Activated CD4-positive, alpha-beta T cell treated with anti-CD3 and anti-CD28 coated beads, Interleukin-2, amount 10 ng/mL, durations not matched to agents 7 days and 5 days (primary cell): ENCODE measurements at places on chromosomes 6 and 20.

- no peak for DNase-seq
These were observed 6.0 kb downstream of the NUS1 start for GRCh38 chr6:117681162-117681741.

- DNase-seq = peak; percentile 16
These were observed 6.9 kb upstream of the CD40 start for GRCh38 chr20:46111028-46111835.

DNA sequence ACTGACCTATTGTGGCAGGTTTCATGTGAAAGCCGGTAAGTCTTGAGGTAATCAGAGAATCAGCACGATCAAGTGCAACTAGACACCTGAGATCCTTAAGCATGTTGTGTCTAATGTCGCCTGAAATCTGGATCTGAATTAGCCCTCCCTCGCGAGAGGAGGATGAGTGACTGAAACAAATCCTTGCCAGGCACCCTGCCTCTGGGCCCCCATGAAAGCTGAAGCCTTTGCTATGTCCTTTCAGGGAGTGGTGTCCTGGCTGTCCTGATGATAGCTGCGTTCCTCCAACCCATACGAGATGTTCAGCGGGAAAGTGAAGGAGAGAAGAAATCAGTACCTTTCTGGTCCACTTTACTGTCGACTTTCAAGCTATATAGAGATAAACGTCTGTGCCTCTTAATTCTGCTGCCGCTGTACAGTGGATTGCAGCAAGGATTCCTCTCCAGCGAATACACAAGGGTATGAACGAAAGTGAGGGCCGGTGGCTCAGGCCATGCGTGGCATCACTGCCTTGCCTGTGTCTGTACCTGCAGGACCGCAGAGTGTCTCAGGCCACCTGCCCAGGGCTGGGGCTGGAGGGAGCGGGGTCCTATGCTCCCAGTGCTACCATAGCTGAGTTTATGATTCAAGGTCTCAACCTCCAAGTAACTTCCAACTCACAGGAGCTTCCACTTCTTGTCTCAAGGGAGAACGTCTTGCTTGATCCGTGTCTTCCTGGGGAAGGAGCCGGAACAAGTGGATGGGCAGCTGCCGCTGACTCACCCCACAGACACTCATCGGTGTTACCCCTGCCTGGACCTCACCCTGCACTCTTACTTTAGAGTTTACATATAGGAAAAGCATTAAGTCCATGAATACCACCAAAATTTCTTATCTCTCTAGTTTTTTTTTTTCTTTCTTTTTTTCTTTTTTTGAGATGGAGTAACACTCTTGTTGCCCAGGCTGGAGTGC is 12.8 kb downstream of the UNC93A start:
- DNase-seq = no peak

DNA sequence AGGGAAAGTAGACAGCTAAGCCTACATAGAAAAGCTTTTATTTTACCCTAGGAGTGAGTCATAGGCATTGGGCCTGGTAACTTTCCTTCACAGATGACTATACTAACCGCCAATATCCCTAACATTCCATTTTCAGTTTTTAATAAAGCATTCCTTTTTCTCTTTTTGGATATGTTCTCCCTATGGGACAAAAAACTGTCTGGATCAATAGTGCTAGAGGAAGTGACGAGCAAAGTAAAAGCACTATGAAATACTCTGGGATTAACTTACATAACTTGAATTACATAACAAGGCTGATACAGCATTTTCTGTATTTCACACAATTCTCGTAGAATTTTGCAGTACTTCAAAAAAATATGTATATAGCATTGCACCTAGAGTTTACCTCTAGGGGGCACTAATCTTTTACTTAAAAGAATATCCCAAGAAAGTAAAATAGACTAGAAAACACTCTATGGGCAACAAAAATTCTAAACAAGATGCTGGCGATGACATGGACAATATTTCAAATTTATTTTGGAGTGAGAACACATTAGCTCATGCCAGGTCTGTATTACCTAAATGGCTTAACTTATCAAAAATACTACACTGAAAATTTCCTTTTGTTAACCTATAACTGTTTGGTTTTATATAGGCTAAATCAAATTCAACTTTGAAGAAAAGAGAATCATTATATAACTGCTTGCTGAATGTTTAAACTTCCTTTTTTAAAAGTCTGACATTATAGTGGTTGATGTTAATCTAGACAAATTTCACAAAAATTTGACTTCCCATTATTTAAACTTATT is 66.3 kb upstream of the DST start:
- no peak for DNase-seq

DNA sequence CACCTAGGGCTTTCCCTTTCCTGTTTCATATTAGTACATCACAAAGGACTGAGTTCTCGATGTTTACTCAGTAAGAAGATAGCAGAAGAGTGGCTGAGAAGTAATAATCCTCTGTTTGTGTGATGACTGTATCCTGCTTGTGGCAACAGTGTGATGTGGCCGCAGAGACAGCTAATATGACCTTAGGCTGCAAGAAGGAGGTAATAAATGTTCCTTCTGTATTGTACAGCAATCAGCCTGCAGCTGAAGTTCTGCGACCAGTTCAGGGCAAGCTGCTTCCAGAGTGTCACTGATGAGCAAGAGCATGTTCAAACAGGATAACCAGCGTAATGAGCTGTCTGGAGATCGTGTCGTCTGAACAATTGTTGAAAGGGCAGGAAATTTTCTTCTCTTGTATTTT is 70.9 kb downstream of the OPN5 start:
- no peak for DNase-seq

DNA sequence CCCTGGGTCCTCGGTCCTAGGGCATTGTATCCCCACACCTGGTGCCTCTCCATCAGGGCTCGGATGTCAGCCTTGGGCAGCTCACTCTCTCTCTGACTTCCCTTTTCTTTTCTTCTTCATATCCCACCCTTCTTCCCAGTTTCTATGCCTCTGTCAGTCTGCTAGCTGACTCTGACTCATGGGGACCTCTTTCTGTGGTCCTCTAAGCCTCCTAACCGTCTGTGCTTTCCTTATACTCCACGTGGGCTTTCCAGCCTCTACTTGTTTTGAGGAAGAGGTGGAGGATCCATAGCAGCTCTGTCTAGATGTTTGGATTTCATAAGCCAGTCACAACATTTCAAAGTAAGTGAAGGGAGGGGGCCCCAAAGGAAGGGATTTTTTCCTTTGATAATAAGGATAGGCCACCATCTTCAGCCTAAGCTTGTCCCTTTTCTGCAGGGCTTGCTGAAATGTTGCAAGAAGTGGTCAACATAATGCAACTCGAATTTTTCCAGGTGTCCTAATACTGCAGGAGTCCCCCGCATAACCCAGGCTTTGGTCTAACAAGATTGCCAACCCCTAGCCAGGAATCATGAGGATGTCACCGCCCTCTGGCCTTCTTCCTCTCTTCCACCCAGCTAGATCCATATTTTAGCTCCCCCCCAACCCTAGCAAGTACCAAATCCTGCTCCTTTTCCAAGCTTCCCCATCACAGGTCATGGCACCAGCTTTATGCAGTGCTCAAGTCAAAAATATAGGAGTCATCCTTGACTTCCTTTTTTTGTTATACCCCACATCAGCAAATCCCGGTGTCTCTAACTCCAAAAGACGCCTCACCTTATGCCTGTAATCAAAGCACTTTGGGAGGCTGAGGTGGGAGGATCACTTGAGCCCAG is 8.7 kb upstream of the PLTP start:
- no peak for DNase-seq

DNA sequence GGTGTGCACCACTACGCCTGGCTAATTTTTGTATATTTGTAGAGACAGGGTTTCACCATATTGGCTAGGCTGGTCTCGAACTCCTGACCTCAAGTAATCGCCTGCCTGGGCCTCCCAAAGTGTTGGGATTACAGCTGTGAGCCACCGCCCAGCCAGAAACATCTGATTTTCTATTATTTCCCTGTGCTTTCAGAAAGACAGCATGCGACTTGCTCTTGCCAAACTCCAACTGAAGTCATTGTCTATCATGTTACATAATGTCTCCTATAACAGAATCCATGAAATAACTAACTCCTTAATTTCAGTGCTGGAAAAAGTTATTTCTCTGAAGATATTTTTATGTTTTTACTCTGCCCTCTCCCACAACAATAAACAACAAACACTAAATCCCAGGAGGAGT is 8.5 kb downstream of the RMND1 start:
- DNase-seq = no peak

- DNase-seq = no peak
These were observed 403.2 kb downstream of the SAMD5 start for GRCh38 chr6:147911686-147912085.

DNA sequence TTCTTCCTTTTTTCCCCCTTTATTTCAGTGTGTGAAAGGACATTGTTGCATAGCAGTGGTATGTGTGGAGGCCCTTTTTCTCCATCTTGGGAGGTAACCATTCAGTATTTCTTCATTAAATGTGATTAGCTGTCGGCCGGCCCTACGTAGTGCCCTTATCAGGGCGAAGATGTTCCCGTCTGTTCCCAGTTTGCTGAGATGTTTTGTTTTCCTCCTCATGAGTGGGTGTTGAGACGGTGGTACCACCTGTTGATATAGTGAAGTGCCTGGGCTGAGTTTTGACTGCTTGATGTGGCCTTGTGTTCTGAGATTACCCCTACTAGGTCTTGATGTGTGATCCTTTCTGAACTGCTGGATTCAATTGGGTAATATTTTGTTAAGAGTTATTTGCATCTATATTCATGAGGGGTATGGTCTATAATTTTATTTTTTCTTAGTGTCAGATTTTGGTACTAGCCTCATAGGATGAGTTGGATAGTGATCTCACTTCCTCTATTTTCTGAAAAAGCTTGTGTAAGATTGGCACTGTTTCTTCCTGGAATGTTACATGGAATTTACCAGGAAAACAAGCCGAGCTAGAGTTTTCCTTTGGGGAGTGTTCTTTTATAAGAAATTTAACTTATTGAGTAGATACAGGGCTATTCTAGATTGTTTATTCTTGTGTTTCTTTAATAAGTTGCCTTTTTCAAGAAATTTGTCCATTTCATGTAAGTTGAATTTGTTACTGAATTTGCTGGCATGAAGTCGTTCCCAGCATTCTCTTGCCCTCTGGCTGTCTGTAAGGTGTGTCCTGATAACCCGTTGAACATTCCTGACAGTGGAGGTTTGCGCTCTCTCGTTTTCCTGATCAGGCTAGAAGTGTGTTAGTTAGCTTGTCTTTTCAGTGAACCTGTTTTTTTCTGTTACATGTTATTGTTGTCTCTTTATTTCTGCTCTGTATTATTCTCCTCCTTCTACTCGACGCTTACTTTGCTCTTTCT is 4.3 kb downstream of the MTG2 start:
- DNase-seq = no peak

- no peak for DNase-seq
These were observed 30.3 kb downstream of the RREB1 start for GRCh38 chr6:7138046-7138531.

DNA sequence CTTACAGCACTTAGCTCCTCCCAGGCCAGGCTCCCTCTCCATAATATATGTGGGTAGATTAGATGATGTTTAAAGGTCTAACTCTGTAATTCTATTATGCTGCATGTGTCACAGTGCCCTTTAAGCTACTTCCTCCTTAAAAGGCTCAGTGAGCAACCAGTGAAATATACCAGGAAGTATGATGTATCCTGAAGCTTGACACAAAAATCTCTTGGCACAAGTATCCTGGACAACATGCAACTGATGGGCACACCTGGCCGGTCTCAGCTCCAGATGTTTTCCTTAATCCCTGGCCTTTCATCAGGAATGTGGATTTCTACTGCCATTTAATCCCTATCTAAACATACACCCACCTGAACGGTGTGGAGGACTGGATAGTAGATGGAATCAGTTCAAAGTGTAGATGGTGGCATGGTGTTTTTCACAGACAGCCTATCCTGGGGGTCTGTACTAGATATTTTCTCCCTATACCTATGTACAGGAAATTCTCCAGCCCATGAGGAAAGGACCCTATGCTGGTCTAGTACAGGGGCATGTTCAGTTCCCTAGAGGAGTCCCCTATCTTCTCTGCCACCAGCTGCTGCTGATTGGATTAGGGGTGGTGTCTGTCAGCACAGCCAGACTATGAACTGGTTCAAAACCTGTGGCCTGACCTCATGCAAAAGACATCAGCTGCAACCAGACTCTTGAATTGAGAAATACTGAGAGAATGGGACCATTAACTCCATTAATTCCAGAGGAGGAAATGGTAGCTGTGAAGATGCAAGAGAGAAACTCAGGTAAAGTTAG is 59.4 kb upstream of the CITED2 start:
- no peak for DNase-seq

DNA sequence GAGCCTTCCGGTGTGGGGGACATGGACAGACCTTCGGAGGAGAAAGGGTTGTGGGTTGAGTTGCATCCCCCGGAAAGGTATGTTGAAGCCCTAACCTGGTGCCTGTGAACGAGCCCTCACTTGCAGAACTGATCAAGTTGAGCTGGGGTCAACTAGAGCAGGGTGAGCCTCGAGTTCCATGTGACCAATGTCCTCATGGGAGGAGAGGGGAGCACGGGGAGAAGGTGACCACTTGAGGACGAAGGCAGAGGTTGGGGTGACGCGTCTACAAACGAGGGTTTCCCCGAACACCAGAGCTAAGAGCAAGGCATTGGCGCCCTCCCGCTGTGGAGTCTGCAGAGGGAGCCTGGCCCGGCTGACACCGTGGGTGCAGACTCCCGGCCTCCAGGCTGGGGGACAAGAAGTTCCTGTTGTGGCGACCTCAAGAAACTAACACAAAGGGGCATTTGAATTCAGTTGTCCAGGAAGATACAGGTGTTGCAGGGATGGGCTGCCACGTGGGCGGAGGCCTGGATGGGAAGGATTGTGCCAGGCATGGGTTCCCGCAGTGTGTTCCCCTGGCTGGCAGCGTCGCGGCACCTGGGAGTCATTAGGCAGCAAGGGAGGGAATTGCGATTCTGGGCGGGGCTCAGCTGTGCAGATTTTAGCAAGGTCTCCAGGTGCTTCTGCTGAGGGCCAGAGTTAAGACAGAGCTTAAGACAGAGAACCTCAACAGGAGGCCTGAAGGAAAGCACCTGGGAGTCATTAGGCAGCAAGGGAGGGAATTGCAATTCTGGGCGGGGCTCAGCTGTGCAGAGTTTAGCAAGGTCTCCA is 20.4 kb upstream of the UNC93A start:
- DNase-seq = no peak

DNA sequence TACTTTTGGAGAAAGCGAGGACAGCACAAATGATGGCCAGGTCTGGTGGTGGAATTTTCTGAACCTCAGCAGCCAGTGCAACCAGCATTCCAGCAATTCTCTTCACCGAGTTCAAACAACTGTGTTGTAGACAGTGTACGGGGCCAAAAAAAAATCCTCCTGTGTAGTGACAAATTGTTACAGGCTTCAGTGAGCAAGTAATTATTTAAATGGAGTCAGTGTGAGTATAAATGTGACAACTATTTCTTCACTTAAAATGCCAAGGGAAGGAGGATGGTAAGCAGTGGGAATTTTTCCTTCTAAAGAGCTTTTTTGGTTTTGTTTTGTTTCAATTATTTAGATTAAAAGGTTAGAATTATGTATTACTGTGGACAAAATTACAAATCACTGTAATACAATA is 154.1 kb downstream of the TMEM242 start:
- no peak for DNase-seq
